ENCODE measurements at places on chromosomes 12 and 14.

GRCh38 chr14:68506645-68507419 is 286.0 kb downstream of the ZFP36L1 start:
- no peak for DNase-seq

- DNase-seq, result no peak
Measured at GRCh38 chr12:15001733-15002382, 29.0 kb downstream of the PDE6H start.

DNA sequence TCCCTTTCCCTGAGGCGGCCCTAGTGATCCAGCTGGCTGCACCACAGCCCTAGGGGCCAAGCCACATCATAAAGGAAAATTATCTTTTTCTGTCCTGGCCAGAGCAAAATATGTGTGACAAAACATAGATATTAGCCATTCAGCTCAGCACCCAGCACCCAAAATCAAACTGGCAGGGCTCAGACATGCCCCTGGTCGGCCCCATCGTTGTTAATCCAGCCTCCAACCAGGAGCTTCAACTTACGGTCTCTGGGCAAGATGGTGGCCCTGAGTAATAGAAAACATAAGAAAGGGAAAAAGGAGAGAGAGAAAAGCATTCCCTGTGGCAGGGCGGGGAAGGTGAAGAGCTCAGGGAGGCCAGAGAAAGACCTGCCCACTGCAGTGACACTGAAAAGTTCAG is 111.9 kb downstream of the EML1 start:
- DNase-seq, result no peak

GRCh38 chr14:99506276-99506675 is 25.1 kb downstream of the CCNK start:
- no peak for DNase-seq

DNA sequence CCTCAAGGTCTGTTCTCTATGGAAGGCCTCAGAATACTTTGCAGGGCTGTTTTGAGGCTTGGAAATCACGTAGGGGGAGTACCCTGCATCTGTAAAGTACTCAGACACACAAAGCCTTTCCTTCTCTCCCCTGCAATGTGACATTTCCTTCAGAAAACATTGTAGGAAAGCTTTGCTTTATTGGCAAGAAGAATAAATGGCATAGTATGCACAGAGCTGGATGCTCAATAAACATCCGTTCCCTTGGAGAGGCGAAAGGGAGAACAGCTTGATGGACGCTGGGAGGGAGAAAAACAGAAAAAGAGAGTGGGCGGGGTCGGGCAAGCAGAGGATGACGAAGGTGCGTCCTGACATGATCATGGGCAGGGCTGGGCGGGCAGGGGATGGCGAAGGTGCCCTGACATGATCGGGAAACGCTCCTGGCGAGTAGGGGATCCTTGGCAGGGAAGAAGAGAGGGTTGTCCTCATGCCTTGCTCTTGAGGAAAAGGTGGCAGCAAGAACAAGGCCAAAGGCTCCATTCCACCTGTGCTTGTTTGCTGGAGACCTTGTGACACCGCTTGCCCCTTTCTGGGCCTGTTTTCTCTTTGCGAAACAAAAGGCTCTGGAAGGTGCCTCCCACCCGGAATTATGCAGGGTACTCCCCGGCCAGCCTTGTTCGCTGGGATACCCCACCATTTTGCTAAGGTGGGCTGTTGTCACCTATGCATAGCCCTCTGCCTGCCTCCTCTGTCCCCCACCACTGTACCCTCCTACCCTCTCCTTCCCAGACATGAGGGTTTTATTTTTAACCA is 21.1 kb downstream of the IRF2BPL start:
- no peak for DNase-seq

DNA sequence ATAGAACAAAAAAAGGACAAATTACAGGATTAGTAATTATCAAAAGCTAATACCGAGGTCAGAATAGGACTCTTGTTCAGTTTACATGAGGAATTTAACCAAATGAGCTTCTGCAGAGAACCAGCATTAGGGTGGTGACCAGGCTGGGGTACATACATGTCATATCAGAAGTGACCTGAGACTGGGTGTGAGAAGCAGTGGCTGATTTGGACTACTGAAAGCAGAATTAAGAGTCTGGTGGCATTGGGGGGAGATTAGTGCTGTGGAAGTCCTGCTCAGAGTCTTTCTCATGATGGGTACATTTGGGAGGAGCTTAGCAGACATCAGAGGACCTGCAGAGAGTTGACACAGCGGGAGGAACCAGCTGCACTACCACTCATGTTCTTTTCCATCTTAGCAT is 21.7 kb downstream of the TRAF3 start:
- DNase-seq, result no peak

DNA sequence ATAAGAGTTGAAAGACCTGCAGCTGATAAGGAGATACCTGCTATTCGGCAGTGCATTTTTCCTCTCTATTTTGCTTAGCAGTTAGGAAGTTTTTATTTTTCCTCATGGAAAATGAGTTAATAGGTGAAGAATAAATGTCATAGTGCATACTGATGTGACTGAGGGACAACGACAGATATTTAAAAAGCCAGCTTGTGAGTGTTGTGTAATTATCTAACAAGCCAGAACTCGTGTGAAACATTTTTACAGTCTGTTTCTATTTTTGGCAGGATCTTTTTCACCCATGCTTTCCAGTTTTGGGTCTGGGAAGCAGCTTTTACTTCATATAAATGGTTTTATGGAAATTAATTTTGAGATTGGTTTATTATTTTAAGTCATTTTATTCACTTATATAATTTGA is 2.9 kb downstream of the FBXO34 start:
- DNase-seq, result no peak

GRCh38 chr12:1618489-1618888 is 10.5 kb upstream of the WNT5B start:
- no peak for DNase-seq

All from hematopoietic multipotent progenitor cell treated with erythropoietin and hydrocortisone succinate and interleukin-3 and kit ligand, for 15 days (in vitro differentiated cells).